ENCODE measurements at places on chromosomes 7 and 10.

DNA sequence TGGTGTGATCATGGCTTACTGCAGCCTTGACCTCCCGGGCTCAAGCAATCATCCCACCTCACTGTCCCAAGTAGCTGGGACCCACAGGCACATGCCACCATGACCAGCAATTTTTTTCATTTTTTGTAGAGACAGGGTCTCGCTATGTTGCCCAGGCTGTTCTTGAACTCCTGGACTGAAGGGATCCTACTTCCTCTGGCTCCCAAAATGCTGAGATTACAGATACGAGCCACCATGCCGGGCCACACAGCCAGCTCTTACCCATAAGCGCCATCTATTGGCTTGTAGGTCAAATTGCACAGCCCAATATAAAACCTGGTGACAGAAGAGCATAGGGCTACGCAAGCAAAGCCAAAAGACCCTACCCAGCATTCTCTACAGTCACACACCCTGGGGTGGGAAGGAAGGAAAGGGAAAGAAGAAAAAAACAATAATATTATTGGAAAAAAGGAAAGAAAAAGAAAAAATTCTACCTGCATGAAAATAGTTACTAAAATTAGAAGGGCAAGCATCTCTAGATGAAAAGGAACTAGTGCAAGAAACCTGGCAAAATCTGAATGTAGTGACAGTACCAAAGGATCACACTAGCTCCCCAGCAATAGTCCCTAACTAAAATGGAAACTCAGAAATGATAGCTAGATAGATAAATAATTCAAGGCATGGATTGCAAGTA lies 29.4 kb upstream of the AMPH start:
- peak; percentile 13 for DNase-seq

GRCh38 chr7:112076324-112076723 lies 129.9 kb downstream of the DOCK4 start:
- DNase-seq = no peak

GRCh38 chr7:152527610-152528032 lies 91.8 kb upstream of the KMT2C start:
- no peak for DNase-seq

DNA sequence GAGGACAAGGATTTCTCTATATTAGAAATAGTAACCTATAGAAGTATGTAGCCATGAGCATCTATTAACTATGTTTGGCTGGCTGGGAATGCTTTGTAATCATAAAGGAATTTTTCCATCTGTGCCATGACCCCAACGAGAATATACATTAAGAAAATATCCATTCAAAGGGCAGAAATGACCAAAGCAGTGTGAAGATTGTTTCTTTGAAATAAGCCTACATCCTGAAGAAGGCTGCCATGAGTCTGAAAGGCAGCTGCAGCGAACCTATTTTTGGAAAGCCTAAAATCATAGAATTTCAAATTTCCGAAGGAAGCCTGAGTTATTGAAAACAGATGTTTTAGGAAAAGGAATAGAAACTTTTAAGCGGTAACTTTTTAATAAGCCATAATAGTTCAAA lies 244.2 kb upstream of the FOXK1 start:
- no peak for DNase-seq

DNA sequence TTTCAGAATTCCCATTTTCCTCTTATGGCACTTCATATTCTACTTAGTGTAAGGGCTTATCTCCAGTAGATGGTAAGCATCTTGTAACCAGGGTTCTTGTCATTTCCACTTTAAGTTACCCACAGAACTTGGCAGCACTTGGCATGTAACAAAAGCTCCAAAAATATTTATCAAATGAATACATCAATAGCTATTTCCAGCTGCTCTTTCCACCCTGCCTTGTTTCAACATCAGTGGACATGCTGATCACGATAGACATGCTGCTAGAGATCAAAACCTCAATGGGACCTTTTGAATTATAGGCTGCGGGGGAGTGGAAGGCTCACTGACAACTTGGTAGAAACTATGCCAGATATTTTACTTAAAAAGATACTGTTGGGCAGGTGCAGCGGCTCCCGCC lies 32.9 kb downstream of the HOXA1 start:
- DNase-seq = no peak

All from activated CD4-positive, alpha-beta T cell treated with anti-CD3 and anti-CD28 coated beads, Interleukin-2, amount 50 U/mL, for 1 hour (primary cell).